Activated CD8-positive, alpha-beta memory T cell treated with anti-CD3 and anti-CD28 coated beads for 48 hours (primary cell): ENCODE measurements at places on chromosomes 13 and 19.

- DNase-seq: no peak
Measured at GRCh38 chr13:100608906-100609305, 20.3 kb upstream of the GGACT start.

DNA sequence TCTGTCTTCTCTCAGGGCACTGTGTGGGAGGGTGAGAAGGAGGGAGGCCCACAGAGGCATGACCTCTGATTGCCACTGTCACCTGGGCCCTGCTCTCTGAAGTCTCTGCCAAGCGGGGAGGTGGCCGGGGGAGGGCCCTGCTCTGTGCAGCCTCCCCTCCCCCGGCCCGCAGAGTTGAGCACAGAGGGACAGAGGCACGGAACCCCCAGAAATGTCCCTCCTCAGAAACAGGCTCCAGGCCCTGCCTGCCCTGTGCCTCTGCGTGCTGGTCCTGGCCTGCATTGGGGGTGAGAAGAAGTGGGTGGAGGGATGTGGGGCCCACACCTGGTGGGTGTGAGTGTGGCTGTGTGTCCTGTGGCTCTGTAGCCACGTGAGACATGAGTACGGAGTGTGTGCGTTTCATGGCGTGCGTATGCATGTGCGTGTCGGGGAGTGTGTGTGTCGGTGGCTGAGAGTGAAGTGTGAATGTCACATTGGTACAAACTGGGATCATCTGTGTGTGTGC, at the start of gene APOC4:
Gene APOC4 (plus strand): TSS at position 171 of the 505 bp plus-strand sequence. CDS start 41 bp downstream, at position 212.
- no peak for DNase-seq

- no peak for DNase-seq
Measured at GRCh38 chr19:6837525-6837924, 49.9 kb upstream of the ADGRE1 start.

DNA sequence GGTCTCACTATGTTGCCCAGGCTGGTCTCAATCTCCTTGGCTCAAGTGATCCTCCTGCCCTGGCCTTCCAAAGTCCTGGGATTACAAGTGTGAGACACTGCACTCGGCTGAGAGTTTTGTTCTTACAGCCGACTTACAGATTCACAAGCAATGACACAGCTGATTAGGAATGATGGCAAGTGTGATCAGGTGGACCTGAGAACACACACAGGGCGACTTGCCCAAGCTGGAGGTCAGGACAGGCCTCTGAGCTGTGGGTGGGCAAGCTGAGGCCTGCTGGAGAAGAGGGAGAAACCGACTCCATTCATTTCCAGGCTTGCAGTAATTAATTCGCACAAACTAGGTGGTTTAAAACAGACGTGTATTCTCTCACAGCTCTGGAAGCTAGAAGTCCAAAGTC, 8.1 kb upstream of the ATG4D start:
- no peak for DNase-seq

DNA sequence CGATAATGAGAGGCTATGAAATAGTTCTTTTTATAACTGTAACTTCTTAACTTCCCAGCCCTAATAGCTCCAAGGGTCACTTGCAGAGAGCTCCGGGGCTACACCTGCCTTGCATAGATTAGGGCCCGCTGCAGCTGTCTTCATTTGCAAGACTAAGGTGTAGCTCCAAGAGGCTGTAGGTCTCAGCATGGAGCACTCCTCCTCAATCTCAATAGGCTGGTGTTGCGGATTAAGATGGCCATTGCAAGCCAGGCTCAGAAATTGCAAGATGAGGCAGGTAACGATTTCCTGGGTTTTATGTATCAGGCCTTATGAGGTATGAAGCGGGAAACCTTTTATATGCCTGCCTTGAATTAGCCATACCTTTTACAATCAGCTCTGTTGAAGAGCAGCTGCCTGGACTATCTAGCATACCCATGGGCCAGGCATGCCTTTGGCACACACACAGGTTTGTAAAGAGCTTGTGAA, 185.7 kb downstream of the TM9SF2 start:
- no peak for DNase-seq
